ENCODE measurements at places on chromosomes 7 and 10.

- no peak for DNase-seq
Measured at GRCh38 chr7:102096012-102096332, 190.7 kb upstream of the SH2B2 start.

DNA sequence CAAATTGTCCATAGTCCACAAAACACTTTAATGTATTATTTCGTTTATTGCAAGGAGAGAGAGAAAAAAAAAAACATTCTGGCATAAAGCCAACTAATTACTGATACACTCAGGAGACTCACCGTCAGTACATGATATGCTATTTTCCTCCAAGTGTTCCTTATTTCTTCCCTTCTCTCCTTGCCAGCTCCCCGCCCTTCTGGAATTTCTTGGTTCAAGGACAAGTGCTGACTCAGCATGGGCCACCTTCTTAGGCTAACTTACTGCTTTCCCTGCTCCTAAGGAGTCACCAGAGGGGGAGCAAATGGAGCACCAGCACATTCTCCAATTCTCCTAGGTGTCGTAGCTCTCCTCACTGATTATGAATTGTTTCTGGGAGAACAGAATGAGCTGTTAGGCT, 133.8 kb upstream of the HDAC9 start:
- no peak for DNase-seq

DNA sequence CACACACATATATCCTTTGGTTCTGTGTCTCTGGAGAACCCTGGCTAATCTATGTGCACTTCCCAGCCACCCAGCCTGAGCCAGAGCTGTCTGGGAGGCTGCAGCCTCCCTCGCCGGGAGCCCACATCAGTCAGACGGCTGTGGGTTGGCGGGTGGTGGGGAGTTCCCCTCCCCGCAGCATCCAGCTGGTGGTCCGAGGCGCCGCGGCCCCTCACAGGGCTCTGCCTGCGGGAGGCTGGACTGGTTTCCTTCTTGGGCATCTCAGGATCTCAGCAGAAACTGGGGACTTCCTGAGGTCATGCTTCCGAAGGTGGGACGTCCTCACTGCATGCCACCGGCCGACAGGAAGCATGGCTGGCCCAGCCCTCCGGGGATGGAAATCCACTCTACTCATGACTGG, 22.0 kb upstream of the PSMG3 start:
- DNase-seq, result no peak

DNA sequence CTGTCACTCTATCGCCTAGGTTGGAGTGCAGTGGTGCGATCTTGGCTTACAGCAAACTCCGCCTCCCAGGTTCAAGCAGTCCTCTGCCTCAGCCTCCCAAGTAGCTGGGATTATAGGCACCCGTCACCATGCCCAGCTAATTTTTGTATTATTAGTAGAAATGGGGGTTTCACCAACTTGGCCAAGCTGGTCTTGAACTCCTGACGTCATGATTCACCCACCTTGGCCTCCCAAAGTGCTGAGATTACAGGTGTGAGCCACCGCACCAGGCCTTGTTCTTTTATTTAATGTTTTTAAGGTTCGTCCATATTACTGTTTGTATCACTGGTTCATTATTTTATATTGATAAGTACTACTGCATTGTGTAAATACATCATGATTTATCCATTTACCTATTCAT, 10.2 kb upstream of the ITGA8 start:
- DNase-seq, result no peak

GRCh38 chr7:132319481-132319880, 256.8 kb downstream of the PLXNA4 start:
- no peak for DNase-seq

- DNase-seq, result no peak
Measured at GRCh38 chr7:26457696-26458327, 166.2 kb downstream of the SNX10 start.

DNA sequence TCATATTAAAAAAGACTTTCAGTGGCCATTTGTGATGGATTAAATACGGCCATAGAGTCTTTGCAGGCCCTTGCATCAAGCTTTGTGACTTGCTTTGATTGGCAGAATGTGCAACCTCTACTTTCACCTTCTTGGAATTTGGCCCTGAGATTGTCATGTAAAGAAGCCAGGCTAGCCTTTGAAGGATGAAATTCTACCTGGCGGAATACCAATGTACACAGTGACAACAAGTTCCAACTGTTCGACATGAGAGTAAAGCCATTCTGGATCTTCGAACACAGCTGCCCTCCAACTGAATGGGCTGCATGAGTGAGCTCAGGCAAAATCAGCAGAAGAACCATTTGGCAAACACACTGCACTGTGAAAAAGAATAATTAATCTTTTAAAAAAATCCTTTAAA, 321.3 kb downstream of the PHF14 start:
- DNase-seq, result no peak

DNA sequence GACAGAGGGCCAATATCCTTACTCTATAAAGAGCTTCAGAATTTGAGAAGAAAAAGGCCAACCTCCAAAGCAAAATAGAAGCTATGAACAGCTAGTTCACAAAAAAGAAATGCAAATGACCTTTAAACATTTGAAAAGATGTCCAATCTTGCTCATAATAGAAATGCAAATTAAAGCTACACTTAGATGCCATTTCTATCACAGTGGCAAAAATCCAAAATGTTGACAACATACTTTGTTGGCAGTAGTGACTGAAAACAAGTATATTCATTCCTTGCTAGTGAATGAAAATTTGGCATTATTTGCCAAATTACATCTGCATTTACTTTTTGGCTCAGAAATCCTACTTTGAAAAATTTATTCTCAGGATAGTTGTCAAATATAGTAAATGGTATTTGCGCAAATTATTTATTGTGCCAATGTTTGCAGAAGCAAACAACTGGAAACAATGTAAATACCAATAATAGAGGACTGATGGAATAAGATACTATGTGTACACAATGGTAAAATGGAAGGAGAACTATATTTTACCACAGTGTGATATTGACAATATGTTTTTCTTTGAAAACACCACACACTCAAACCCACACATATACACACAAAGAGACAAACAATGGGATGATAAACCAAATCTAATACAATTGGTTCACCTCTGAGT, 9.4 kb downstream of the TMEM106B start:
- DNase-seq, result peak; percentile 91

- DNase-seq, result no peak
Measured at GRCh38 chr7:41774966-41775365, 72.1 kb upstream of the INHBA start.

GRCh38 chr7:81583882-81584533, 185.8 kb downstream of the HGF start:
- no peak for DNase-seq

DNA sequence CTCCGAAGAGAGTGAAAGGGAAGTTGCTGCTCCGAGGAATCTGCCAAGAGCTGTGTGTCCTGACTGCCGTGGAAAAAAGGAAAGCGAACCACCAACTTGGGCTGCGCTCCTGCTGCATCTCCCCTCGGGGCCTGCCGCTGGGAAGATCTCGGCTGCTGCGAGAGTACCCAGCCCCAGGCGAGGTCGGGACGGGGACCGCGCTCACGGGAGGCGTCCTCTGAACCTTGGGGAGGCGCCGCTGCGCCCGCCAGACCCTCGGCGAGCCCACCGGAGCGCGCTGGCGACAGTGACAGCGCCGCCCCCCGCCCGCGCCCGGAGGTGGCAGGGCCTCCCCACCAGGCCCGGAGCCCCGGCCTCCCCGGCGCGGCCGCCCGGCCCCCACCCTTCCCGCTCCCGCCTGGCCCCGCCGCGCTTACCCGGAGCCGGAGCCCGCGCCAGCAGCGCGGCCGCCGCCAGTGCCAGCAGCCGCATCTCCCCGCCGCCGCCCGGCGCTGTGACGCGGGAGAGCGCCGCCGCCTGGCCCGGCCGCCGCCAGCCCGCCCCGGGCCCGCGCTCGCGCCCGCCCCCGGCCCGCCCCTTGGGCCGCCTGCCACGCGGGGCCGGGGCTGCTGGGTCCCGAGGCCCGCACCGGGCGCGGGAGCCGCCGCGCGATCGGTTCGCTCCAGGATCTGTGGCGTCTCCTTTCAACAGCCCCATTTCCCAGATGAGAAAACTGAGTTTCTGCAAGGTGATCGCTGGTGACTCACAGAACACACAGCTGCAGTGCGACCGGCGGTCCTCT, at the start of gene VSTM4:
TSS of gene VSTM4 (minus strand) at position 508 of the 781 bp plus-strand sequence. CDS start at position 471, 37 bp downstream.
- DNase-seq, result no peak

- no peak for DNase-seq
Measured at GRCh38 chr10:50648089-50648934, 24.6 kb upstream of the SGMS1 start.

DNA sequence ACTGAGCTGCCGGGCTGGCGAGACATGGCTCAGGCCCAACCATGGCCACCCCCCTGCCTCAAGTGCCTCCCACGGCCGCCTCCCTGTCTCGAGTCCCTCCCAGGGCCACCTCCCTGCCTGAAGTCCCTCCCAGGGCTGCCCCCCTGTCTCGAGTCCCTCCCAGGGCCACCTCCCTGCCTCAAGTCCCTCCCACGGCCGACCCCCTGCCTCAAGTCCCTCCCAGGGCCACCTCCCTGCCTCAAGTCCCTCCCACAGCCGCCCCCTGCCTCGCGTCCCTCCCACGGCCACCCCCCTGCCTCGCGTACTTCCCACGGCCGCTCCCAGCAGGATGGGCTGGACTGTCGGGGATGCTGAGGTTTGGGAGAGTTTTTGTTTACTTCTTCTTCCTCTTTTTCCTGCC, 462.5 kb downstream of the PTPRN2 start:
- DNase-seq, result no peak

GRCh38 chr10:121448766-121449421, 149.3 kb downstream of the FGFR2 start:
- no peak for DNase-seq

- no peak for DNase-seq
Measured at GRCh38 chr10:56728349-56728748, 367.3 kb upstream of the ZWINT start.

DNA sequence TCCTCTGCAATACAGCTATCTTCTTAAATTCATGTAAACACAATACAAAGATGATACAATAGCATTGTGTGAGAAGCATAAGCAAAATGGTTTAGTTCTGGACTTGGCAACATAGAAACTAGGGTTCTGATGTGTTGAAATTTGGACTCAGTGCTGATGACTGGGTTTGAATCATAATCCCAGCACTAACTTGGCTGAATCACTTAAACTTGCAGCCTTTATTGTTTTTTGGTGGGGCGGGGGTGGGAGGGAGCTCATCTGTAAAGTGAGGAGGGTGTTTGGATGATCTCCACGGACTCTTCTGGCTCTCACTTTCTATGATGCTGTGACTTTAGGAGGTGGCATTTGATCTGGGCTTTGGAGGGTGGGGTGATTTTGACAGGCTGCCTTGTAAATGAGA, 158.2 kb downstream of the WNT2 start:
- no peak for DNase-seq

DNA sequence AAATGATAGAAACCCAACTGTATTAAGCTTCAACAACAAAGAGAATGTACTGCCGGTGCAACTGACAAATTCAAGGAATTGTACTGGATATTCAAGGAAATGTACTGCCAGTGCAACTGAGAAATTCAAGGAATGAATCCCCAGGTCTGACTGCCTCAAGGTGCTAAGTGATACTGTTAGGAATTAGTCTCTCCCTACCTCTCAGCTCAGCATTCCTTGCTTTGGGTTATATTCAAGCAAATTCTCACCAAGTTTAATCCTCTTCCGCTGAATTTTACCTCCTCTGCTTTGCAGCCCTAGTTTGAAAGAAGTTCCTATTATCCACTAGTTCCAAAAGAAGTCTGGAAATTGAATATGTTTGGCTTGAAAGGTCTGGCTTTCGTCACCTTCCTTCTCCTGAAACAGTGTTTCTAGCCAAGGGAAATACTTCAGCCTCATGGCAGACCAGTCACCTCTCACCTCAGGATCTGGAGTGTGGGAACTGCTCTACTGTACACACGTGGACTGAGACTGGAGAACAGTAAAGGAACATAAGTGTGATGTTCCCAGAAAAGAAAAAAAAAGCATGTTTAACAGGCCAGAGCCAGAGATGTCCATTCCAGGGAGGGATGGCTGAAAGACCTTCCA, 60.4 kb downstream of the SORCS1 start:
- DNase-seq, result no peak

- DNase-seq, result no peak
Measured at GRCh38 chr10:93080350-93081046, 6.8 kb downstream of the CYP26A1 start.

DNA sequence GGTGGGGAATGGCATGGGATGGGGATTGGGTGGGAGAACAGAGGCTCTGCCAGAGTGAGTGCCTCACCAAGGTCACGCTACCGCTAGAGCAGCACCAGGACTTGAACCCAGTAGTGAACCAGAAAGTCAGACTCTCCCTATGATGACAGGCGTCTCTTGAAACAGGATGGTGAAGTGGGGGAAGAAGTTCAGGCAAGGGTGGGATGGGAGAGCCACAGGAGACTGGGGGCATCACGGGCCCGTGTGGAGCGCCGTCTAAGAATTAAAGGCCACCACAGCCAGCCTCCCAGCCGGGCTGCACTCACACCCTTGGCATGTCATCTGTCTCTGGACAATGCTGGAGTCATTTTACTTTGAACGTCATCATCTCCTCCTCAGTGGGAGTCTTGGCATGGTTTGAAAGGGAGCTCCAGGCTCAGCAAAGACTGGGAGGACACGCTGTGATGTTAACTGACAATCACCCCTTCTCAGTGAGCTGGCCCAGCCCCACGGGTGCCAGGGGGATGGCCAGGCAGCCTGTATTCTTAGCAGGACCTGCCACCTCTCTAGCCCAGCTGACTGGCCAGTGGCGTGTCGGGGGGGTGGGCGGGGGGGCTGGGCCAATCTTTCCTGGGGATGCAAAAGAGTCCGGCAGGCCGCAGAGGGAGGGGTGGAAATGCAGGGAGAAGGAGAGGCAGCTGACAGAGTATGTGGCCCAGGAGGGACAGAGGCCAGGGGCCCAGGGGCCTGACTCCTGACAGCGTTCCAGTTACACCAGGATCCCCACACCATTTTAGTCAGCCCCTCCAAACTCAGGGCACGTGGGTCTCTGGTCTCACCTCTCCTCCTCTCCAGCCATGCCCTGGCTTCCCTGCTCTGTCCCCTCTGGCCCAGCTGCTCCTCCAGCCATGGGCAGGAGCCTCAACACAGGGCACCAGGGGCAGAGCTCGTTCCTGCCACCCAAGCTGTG, 96.2 kb downstream of the VOPP1 start:
- DNase-seq, result peak; percentile 52

- DNase-seq, result no peak
Measured at GRCh38 chr10:29784175-29784773, 149.5 kb upstream of the SVIL start.

DNA sequence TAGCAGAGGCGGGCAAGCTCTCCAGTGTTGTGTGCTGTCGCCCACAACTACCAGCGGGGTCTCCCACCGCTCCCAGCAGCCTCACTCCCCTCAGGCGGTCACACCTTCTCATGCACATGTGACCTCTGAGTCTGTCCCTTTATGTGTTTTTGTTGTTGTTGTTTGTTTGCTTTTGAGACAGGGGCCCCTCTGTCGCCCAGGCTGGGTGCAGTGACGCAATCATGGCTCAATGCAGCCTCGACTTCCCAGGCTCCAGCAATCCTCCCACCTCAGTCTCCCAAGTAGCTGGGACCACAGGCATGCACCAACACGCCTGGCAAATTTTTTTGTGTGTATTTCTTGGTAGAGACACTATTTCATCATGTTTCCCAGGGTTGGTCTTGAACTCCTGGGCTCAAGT, 1.5 kb downstream of the CPSF4 start:
- DNase-seq, result no peak
